Activated naive CD8-positive, alpha-beta T cell treated with anti-CD3 and anti-CD28 coated beads for 36 hours (primary cell): ENCODE measurements at places on chromosomes 2 and 18. TPM values are rescaled to one million over a fixed set of nuclear protein-coding genes. Genes with fewer than 3 reads are reported as not detected.

Gene CAMKMT
- total RNA-seq = 11.8 TPM

Gene REG3G
- total RNA-seq = not detected

GRCh38 chr2:158045362-158045761 is 56.3 kb upstream of the UPP2 start:
- DNase-seq = no peak

DNA sequence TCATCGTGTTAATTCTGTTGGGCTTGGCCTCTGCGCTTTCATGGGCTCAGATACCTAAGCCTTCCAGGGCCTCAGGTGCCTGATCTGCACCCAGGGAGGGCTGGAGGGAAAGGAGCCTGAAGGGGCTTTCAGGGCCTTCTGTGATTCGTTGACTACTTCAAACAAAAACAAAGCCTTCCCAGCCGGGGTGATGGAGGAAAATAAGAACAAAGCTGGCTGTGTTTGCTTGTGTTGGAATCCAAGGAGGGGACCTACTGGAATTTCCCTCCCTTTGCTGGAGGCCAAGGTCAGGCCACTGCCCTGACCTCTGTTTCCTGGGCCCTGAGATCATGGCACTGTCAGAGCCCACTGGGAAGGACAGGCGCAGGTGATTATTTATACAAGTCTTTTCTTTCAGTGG is 135.3 kb downstream of the KLHL29 start:
- no peak for DNase-seq

DNA sequence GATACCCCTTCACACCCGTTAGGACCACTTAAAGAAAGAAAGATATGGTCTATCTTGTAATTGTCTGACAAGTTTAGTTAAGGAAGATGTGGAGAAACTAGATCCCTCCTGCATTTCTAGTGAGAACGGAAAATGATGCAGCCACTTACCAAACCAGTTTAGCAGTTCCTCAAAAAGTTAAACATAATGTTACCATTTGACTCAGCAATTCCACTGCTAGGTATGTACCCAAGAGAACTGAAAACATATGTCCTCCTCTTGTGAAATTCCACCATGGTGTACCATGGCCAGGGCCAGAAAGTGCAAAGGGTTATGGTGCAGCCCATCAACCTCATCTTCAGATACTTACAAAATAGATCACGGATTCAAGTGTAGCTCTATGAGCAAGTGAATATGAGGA is 79.0 kb upstream of the ID2 start:
- DNase-seq = no peak

- peak; percentile 65 for DNase-seq
These were observed 3.5 kb upstream of the LBX2 start for GRCh38 chr2:74502720-74503505.

- no peak for DNase-seq
These were observed 502.3 kb downstream of the PID1 start for GRCh38 chr2:228768818-228769217.

DNA sequence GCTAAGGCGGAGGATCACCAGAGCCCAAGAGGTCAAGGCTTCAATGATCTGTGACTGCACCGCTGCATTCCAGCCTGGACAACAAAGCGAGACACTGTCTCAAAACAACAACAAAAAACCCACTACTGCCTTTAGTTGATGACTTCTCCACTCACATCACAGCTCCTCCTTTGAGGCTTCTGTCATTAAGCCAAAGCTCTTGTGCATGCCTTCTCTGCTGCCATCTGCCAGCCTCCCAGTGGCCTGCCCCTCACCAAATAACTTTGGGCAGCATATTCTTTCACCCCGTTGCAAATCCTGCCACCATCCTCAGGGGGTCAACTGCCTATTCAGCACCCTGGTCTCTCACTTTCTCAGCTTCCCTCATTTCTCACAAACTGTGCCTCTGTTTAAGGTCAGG is 27.5 kb downstream of the OSBPL1A start:
- no peak for DNase-seq

DNA sequence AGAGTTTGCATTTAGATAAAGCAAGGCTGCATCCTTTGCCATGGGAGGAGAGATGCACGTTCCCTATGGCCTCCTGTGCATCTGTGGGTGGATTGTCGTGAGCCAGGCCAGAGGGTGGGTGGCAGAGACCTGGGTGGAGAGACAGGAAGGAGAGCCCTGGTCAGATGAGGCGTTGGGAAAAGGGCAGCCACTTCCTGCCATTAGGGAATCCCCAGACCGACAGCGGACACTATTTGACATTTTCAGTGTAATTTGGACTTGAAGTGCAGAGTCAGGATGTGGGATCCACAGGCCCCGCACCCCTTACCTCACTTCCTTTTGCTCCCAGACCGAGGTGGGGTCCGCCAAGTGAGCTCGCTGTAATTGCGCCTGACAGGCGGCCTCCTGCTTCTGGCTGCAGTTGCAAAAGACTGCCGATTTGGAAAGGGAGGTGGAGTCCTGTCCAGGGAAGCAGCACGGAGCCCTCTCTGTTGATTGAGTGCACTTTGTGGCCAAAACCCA is 150.0 kb downstream of the DYSF start:
- DNase-seq = peak; percentile 5
